ENCODE measurements at places on chromosomes 1 and 21.

- DNase-seq: peak; percentile 55
Observed at GRCh38 chr1:221310180-221310579, 430.9 kb downstream of the HLX start.

DNA sequence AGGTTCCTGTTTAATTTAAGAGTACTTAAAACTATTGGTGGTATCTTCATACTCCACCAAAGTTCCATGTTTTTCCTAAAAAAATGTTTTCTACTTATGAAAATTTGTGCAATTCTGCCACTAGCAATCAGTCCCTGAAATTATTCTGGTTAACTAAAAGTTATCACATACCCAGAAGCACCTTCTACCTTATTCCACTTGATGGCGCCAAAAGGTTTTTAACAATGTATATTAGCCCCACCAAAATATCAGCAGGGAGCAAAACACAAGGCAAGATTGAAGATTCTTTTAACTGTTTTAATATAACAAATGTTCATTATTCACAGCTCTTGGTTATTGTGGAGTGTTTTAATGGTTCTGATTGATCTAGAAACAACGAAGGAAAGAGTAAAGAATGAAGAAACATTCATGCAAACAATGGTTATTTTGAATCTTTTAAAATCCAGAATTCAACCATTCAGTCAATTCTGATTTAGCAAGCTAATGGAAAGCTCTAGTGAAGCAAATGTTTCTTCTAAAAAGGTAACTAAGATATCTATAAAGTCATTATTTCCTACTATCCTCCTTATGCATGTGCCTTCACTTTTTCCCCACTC is 67.2 kb downstream of the TTLL7 start:
- peak; percentile 16 for DNase-seq

DNA sequence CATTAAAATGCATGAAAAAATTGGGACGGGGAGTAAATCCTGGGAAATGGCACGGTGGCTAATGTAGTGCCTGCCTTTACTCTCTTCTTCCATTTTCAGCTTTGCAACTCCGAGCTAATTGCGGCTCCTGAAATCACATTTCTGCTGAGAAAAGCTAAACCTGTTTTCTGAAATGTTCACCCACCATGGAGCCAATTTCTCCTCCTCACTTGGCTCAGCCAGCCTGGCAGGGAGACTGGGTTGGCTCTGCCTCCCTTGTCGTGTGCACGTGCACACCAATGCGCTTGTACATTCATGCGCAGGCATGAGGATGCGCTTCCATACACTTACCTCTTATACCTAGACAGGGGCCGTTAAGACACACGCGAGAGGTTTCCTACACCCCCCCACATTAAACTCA is 165.4 kb downstream of the PLXNA2 start:
- no peak for DNase-seq

GRCh38 chr1:224212618-224213061 is 29.6 kb downstream of the DEGS1 start:
- DNase-seq: no peak

DNA sequence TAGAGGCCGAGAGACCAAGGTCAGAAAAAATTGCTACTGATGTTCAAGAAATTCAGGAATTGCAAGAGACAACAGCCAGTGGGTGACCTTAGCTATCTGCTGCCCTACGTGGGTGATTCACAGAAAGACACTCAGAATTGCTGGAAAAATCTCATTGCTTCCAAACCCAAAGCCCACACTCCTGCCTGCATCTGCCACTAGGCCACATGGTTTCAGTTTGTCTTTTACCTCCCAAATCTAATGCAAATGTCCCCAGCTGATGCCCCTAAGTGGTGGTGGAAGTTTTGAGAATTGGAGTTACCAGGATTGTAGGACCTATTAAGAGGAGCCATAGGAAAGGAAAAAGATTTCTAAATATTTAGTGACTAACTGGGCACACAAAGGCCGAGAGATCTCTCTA is 341.5 kb upstream of the CHRM3 start:
- no peak for DNase-seq

DNA sequence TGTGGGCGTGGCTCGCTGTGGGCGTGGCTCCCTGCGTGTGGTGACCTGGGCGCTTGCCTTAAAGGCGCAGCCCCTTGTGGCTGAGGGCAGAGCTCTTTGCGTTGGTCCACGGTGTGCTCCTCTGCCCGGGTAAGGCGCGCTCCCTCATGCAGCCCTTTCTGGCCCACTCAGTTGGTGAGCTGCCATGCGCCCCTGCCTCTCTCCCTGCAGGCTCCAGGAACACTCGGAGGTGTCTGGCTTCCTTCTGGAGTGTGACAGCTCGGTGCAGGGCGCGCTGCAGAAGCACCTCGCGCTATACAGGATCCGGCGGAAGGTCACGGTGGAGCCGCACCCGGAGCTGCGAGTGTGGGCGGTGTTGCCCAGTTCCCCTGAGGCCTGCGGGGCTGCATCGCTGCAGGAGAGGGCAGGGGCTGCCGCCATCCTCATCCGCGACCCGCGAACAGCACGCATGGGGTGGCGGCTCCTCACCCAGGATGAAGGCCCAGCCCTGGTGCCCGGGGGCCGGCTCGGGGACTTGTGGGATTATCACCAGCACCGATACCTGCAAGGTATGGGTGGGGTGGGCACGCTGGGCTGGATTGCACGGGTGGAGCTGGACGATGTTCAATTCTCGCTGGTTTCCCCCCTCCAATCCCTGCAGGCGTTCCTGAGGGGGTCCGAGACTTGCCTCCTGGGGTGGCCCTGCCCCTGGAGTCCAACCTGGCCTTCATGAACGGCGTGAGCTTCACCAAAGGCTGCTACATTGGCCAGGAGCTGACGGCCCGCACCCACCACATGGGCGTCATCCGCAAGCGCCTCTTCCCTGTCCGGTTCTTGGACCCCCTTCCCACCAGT is 9.1 kb downstream of the IBA57 start:
- no peak for DNase-seq

DNA sequence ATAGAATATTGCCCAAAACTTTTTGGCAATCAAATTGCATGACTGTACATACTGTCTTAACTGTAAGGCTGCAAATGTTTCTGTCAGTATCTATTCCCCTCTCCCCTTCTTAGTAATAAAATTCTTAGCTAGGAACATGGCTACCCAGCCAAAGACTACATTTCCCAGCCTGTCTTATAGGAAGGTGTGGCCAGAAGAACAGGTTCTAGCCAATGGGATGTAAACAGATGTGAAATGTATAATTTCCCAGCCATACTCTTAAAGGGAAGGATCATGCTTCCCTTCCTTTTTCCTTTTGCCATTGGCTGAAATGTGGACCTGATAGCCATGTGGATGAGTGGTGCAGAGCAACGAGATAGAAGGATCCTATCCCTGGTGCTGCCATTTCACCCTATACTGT is 7.0 kb upstream of the HIVEP3 start:
- DNase-seq: no peak

DNA sequence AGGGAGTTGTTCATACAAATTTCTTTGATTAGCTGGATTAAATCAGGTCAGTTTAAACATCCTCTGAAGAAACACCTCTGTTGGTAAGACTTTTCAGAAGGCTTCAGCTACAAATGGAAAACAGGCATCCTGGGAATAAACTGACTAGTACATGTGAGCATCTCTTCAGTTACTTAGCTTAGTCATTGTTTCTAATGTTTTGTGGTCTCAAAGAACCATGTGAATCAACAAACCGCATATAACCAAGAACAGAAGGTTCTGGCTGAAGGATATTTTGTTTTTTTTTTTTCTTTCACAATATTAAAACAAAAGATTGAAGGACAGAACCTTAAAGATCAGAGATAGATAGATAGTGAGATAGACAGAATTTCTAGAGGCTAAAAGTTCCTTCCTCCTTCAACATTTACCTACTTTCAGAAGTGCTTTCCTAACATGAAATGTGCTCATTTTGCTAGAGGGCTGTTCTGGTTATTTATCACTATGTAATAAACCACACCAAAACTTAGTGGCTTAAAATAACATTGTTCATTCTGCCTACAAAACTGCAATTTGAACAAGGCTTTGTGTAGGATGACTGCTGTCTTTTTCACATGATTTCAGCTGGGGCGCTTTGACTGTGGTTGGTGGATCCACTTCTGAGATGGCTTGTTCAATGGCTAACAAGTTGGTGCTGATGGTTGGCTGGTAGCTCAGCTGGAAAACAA is 119.8 kb upstream of the PTGFR start:
- no peak for DNase-seq

- no peak for DNase-seq
Observed at GRCh38 chr1:236920286-236920894, 83.9 kb downstream of the MT1HL1 start.

DNA sequence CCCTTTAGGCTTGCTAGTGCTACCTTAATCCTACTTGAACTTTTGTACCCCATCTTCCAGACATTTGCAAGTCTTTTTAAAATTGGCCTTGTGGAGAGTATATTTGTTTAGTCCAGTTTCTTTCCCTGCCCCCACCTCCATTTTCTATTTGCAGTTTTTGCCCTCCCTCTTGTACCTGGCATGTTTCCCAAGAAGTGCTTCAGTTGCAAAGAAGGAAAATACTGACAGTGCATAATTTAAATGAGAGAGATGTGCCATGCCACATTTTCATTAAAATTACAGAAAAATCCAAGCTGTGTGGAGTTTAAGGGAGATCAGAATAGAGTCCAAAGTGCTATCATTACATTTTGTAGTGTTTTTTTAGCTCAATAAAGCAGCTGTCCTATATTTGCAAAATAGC is 150.0 kb upstream of the ADGRL2 start:
- DNase-seq: peak; percentile 21

DNA sequence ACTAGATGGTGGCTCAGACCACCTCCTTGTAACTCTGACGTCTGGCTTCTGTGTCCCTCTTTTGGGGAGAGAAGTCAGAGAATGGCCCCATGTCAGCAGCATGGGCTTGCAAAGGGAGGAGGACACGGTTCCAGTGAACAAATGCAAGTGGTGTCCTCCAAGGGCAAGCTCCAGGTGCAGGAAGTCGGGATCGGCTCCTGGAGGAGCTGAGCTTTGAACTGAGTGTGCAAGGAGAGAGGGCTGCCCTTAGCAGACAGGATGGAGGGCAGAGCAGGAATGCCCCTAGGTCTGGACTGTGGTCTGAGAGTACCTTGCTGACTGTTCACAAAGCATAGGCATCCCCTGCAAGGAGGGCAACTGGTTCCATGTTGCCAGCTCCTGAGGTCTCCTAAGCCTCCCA is 17.3 kb downstream of the PKP1 start:
- DNase-seq: no peak

GRCh38 chr1:47797575-47797974 is 199.6 kb downstream of the TRABD2B start:
- no peak for DNase-seq

GRCh38 chr1:66261364-66261763 is 272.6 kb upstream of the SGIP1 start:
- DNase-seq: no peak

DNA sequence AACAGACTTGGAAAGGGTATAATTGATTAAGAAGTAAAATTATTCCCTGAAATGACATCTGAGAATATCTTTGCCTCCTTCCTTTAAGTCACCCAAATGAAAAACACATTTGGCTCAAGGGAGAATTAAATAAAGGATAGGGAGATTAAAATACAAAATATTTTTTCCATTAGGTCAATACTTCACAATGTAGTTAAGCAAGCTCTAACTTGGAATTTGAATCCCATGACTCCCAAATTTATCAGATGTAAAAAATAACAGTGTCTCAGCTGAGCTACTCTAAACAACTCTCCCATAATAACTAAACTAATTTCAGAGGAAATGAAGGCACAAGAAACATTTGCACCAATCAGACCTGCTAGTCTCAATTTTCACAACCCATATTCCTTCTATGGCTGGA is 6.5 kb upstream of the NMNAT2 start:
- DNase-seq: no peak

Measured in DMS79 (cell line).